Naive thymus-derived CD8-positive, alpha-beta T cell (primary cell): ENCODE measurements at places on chromosomes 7 and 10. TPM values are rescaled to one million over a fixed set of nuclear protein-coding genes. Genes with fewer than 3 reads are reported as not detected.

Gene CFAP46
- not detected for total RNA-seq

DNA sequence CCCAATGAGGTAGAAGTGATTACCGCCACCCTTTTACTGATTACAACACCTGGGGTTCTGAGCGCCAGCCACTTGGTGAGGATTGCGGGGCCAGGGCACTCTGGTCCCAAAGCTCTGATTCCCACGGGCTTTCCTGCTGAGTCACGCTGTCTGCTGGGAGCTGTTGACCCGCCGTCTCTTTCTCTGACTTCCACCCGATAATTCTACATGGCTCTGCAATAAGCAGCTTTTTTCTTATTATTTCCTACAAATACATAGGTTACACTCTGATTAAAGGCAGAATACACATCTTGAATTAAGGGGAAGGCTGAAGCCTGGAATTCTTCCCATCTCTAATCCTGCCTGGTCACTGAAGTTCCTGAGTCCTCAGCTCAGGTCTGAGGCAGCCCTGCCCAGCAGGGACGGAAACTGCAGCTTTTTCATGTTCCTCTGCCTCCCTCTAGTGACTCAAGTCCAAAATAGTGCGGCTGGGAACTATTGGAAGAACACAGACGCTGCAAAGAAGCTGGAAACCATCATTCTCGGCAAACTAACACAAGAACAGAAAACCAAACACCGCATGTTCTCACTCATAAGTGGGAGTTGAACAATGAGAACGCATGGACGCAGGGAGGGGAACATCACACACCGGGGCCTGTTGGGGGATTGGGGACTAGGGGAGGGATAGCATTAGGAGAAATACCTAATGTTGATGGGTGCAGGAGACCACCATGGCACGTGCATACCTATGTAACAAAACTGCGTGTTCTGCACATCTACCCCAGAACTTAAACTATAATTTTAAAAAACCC, 178.3 kb downstream of the PRKCQ start:
- peak; percentile 13 for DNase-seq

DNA sequence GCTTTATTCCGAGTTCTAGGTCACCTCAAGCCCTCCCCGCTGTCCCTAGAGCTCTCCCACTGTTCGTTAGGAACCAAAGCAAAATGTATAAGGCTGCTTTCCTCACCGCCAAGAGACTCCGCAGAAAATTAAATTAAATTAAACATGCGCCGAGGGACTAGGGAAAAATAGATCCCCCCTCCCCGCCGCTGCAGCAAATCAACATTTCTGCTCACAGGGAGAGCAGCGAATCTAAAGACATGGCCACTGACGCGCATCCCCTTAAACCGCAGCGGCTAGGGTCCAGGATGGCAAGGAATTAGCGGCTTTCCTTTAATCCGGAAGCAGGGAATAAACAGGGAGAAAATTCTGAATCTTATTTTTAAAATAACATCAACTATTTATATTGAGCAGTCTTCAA, 7.6 kb downstream of the SP8 start:
- DNase-seq = no peak

- DNase-seq = no peak
Observed at GRCh38 chr10:70698211-70698610, 25.9 kb downstream of the ADAMTS14 start.

Gene CLEC5A
- 0.77 TPM for total RNA-seq

Gene ADAM22
- 9.2 TPM for total RNA-seq

Gene CALML5
- not detected for total RNA-seq

DNA sequence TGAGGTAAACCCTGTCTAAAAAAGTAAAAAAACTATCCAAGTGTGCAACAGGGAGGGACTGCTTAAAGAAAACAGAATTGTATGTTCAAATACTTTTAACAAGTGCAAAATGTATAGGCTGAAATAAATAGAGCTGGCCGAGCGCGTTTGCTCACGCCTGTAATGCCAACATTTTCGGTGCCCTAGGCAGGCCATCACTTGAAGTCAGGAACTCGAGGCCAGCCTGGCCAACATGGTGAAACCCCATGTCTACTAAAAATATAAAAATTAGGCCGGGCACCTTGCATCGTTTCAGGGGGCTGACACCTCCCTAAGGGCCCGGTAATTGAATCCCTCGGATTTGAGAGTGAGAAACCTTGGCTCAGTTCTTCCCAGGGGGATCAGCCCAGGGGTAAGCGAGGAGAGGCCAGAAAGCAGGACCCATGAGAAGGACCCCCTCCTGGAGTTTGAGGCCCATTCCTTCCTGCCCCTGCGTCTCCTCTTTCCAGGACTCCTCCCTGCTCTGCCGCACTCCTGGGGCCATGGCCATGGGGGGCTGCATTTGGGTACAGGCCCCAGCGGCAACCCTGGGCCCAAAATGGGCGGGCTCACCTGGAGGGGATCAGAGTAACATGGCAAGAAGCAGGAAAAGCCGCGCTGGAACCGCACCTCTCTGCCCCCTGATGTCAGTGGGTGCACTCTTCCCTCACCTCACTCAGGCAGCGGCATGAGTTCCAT, 75.5 kb upstream of the TMEM248 start:
- DNase-seq = no peak

Gene PFKP
- 69.5 TPM for total RNA-seq

Gene IQUB
- total RNA-seq = not detected

DNA sequence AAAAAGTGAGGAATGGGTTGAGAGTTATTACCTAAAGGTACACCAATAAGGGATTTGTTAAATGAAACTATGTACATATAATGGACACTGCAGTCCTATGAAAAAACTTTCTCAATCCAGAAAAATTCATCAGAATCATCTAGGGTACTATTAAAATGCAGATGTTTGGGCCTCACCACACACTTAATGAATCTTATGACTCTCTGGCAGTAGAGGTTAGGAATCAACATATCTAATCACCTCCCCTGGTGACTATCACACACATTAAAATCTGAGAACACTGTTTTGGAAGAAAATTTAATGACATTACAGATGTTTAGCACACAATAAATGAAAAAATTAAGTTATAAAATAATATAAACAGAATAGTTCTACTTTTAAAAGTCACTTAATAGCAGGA, 32.1 kb downstream of the BAZ1B start:
- no peak for DNase-seq

GRCh38 chr10:109343293-109343692, 580.0 kb downstream of the XPNPEP1 start:
- no peak for DNase-seq

Gene CYP2C18
- total RNA-seq = not detected

Gene TFPI2
- total RNA-seq = not detected

DNA sequence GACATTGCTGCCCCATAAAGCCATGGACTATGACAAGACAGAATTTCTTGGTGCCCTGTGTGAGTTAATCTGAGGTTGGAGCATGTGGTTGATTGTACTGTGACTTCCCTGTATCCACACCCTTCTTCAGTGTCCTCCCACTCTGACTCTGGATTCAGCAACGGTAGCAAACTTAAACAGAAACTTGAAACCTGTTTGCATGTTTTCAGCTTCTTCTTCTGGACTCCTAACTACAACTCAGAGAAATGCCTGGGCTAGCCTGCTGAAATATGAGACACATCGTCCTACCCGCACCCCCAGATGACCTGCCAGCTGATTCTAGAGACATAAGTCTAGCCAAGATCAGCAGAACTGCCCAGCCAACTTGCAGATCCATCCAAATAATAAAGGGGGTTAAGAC, 78.4 kb downstream of the IPMK start:
- no peak for DNase-seq

Gene NUTM2E
- 0.77 TPM for total RNA-seq

GRCh38 chr7:13031468-13031867, 344.0 kb downstream of the ARL4A start:
- DNase-seq = no peak

DNA sequence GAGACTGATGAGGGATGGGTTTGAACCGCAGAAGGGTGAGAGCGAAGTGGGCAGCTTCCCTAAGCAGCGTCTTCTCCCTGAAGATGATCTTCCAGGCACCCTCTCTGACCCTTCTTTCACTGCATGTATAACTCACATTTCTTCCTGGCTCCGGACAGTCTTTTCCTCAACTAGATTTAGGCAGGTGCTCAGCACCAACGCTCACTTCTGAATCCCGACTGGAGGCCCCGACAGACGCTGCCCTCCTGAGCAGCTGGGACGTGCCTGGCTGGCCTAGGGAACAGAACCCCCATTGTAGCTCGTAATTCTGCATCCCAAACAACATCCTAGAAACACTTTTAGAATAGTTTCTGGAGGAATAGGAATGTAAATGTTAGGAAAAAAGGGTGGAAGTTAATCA, 206.6 kb downstream of the DIP2C start:
- no peak for DNase-seq

Gene C7orf57
- total RNA-seq = not detected

DNA sequence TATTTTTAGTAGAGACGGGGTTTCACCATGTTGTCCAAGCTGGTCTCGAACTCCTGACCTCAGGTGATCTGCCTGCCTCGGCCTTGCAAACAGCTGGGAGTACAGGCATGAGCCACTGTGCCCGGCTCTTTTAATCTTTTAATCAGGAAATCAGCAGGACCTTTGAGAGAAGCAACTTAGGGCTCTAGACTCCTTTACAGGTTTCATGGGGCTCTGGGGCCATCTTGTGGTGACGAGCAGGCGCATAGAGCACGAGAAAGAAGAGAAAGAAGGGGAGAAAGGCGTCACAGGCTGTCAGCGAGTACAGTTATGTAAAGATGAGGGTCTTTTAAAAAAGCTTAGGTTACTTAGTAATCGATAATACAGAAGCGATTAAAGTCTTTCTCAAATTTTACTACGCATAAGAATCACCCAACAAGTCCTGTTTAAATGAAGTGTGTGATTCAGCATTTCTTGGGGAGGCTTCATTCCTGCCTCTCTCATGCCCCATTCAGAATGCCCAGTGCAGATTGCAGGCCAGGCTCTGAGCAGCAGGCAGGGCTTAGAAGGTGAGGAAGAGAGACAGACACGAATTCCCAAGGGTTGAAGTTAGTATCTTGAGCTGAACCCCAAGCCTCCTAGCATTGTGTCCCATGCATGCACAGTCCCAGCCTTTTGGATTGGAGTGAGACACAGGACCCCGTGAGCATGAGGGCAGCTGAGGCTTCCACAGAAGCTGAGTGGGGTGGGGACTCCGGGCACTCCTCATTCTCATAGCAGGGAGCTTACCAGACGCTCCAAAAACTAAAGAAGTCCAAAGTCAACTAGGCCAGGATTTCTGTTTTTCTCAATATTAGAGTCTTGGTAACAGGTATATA, 23.6 kb upstream of the PFKP start:
- no peak for DNase-seq

Gene LIPM
- not detected for total RNA-seq

- no peak for DNase-seq
Observed at GRCh38 chr7:20435305-20435704, 104.6 kb downstream of the ITGB8 start.

GRCh38 chr10:104376784-104377300, 23.2 kb downstream of the CFAP58 start:
- DNase-seq = no peak

- DNase-seq = no peak
Observed at GRCh38 chr10:122141821-122142640, 129.1 kb upstream of the BTBD16 start.

Gene KEL
- 0.47 TPM for total RNA-seq

- DNase-seq = no peak
Observed at GRCh38 chr7:112052498-112052897, 153.7 kb downstream of the DOCK4 start.

- DNase-seq = no peak
Observed at GRCh38 chr7:117592011-117592635, 112.3 kb downstream of the CFTR start.

DNA sequence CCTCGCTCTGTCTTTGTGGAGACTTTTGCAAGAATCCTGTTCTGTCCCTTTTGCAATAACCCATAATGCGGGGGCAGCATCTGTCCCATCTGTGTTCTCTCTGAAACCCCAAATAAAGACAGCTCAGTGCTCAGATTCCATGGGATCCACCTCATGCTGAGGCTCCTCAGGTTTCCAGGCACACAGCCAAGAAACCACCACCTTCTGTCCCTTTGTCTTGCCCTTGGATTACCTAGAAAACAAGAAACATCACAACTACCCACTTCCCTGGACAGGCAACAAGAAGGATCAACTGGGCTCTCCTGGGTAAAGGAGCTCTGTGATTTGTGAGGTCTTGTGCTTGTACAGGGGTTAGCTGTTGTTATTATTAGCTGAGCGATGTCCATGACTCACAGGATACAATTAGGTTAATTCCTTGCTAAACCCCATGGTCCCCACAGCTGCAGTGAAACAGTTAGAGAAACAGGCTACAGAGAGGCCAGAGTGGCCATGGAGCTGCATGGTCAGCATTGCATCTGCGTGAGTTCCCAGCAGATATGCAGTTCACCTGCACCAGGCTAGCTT, 50.2 kb downstream of the CXCL12 start:
- DNase-seq = no peak

- DNase-seq = peak; percentile 87
Observed at GRCh38 chr7:30134611-30135300, at the start of gene MTURN. TSS of gene MTURN (plus strand) at chr7:30134986. CDS start at chr7:30135137, 151 bp downstream.

GRCh38 chr10:77291596-77292505, 345.8 kb downstream of the KCNMA1 start:
- no peak for DNase-seq

- no peak for DNase-seq
Observed at GRCh38 chr10:47145290-47145934, 154.6 kb upstream of the GDF10 start.

Gene DYDC1
- total RNA-seq = not detected

Gene SEM1
- total RNA-seq = 29.3 TPM

DNA sequence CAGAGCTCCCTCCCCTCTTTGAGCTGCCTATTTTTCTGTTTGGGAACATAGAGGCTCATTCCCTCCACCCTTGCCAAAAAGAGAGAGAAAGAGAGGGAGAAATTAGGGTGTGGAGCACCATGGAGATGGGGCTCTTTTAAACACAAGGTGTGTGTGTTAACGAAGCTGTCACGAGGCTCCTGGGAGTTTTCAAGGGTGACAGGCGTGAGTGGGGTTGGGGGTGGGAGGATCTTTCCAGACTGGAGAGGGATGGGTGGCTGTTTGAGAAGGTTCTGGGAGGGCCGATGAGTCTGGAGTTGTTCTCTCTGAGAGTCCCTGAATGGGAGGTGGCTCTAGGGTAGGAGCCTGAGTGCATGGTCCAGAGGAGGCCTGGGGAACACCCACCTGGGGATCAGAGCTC, 45.0 kb downstream of the PALD1 start:
- DNase-seq = no peak

DNA sequence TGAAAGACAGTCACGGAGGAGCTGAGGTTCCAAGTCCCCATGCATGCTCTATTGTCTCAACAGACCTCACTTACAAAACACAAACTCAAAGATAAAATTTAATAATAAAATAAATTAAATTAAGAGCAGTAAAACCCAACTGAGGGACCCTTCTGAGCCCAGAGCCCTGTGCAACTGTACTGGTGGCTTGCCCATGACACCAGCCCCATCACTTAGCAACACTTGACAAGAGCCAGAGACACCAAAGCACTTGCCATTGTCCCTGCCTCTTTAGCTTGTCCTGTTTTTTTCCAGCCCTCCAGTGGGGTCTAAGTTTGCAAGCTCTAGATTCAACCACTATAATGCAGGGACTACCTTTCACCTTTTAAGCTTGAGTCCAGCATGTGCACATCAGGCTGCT, 117.9 kb downstream of the JCAD start:
- DNase-seq = no peak
